Caki2 (cell line): ENCODE measurements at places on chromosomes 7 and 10. TPM values are rescaled to one million over a fixed set of nuclear protein-coding genes. Genes with fewer than 3 reads are reported as not detected.
A peak's percentile ranks its signal among the peaks of the same experiment; 100 is the strongest.

Gene SPDYE11
- not detected in 2 replicates for total RNA-seq

- DNase-seq: no peak
Measured at GRCh38 chr10:77032188-77032570, 605.4 kb downstream of the KCNMA1 start.

GRCh38 chr10:72095195-72095594 is 6.8 kb upstream of the SPOCK2 start:
- DNase-seq: no peak

DNA sequence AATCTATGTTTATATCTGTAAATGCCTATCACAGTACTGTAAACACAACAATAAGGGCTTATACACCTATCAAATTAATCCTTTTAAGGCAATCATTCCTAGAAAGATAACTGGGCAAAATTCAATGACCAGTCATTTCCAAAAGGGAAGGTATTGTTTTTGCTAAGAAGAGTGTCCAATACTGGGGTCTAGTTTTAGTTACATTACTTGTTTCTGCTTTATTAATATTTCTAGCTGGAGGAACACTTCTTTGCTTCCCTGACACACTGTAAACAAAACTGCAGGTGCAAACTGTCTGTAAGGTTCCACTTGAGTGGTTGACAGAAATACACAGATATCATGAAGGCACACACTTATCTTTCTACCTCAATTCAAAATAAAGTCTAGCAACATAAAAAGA is 84.2 kb upstream of the FAM133B start:
- DNase-seq: no peak

- peak; percentile 51 for DNase-seq
Measured at GRCh38 chr7:151168003-151168786, 701 bp upstream of the GBX1 start.
